C1 segment of cervical spinal cord (tissue), 14 donors: ENCODE measurements at places on chromosomes 16 and 17.
A peak's percentile ranks its signal among the peaks of the same experiment; 100 is the strongest.

DNA sequence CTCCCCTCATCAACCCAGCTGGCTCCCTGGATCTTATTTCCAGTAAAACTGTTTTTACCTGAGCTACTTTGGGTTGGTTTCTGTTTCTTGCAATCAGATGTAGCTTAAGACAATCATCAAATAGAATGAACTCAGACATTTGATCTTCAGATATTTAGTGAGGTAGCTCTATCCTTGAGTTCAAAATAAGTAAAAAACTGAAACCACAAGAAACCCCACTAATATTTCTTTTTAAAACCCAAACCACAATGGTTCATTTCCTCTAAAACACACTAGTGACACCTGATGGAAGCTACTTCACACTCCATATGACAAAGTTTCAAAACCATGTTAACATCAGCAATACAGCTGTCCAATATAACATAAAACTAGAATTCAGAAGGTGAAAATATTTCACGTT, 37.8 kb downstream of the CACNG1 start:
- DNase-seq: no peak

DNA sequence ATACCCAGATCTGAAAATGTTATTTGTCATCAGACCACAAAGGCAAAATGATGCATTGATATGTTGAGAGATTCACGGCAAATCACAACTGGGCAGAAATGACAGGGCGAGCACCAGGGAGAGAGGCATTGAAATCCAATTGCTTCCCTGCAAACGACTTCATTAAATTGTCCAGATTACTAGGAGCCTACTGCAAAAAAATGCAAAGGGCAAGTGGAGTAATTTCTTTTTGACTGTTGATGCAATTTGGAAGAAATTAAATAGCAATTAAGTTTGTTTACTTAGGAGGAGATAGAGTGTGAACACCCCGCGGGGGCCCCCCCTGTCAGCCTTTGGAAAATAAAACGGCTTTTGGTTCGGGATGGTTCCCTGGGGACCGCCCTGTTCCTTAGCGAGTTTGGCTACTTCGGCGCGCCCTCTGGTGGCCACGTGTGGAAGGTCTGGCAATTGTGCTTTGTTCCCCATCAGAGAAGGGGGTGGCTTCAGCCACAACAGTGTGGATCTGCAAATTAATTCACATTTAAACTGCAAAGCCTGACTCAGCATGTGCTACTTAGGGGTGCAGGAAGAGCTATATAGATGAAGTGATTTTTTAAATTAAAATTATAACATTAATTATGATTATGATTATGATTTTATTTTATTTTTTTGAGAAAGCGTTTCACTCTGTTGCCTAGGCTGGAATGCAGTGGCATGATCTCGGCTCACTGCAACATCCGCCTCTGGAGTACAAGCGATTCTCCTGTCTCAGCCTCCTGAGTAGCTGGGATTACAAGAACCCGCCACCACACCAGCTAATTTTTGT, 14.5 kb upstream of the TMC7 start:
- DNase-seq: peak; percentile 11

DNA sequence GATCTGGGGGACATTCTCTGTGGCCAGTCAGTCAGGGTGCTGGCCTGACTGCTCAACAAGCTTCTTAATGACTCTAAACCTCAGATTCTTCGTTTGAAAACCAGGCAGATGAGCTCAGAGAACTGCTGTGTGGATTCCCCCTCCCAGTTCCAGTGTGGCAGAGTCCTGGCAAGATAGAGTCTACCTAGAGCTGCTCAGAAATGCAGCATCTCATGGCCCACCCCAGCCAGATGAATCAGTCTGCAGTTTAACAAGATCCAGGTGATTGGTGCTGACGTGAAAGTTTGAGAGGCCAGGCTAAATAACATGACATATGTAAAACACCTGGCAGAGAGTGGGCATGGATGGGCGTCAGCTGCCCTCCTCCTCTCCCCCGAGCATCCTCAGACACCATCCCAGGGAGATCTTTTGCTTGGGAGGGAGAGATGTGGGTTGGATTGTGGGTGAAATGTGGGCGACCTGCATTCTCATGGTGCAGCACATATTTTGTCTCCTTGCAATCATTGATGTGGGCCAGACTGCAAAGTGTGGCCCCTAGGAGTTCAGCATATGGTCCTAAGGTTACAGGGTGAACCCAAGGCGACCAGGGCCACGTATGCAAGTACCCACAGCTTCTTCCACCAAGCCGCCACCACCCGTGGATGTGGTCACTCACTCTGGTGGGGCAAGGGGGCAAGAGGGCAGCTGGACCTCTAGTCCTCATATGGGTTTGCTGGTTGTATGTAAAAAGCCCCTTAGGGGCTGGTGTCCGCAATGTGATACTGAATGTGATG, 19.5 kb downstream of the SOCS3 start:
- no peak for DNase-seq

DNA sequence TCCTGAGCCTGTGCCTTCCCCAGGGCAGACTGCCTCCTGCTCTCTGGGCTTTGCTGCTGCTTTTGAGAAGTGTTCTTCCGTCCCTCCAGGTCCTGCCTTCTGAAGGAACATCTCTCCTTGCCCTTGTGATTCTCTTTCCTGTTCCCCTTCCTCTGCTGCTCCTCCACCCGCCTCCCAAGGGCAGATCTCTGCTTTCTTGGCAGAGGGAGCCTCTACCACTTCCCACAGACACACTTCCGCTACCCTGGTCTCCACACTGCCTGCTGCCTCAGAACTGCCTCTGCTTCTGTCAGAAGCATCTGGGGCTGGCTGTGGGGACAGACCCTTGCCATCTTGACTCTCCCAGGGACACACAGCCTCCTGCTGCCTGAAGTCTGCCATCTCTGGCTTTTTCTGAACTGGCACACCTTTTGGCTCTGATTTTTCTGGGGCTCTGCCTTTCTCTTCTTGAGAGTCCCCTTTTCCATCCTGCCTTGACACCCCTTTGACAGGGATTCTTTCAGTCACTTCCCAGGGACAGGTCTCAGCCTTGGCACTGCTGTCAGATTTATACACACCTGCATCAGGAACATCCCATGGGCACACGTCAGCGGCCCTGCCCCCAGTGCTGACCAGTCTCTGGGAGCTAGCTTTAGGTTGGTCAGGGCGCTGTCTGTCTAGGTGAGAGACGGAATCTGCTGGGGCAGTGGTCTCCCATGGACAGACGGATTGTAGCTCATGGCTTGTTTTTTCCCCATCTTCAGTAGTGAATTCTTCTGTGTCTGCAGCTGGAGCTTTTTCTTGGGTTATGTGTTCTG, 16.6 kb downstream of the GPR179 start:
- DNase-seq: no peak

DNA sequence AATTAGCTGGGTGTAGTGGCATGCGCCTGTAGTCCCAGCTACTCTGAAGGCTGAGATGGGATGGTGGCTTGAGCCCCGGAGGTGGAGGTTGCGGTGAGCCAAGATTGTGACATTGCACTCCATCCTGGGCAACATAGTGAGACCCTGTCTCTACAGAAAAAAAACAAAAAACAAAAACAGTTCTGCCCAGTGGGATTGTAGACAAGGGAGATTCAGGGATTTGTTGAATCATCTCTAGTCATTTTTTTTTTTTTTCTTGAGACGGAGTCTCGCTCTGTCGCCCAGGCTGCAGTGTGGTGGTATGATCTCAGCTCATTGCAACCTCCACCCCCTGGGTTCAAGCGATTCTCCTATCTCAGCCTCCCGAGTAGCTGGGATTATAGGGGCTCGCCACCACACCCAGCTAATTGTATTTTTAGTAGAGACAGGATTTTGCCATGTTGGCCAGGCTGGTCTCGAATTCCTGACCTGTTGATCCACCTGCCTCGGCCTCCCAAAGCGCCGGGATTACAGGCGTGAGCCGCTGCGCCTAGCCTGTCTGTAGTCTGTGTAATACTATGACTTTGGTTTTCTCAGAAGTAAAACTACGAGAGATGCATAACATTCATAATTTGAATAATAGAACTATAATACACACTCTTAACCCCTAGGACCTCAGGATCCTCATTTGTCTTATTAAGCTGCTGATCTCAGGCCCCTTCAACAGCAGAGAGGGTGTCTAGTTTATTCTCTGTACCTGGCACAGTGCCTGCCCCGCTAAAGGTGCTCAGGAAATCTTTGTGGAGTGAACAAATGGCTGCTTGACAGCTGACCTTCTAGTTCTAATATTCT, 1.4 kb downstream of the TEN1 start:
- no peak for DNase-seq

GRCh38 chr16:56600398-56600999, 7.9 kb upstream of the MT2A start:
- DNase-seq: peak; percentile 50

DNA sequence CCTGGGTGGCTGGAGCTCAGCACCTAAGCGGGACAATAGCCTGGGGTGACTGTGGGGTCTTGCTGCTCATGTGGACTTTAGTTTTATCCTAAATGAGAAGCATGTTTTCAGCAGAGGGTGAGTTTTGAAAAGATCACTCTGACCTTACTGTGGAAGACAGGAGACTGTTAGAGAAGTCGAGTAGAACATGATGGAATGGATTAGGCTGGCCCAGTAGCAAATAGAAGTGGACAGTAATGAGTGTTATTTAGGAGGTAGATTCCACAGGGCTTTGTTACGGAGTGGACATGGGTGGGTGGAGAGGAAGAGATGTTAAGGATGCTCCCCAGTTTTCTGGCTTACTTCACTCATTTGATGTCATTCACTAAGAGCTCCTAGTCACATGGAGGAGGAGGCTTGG, 73.3 kb upstream of the TBX2 start:
- no peak for DNase-seq

DNA sequence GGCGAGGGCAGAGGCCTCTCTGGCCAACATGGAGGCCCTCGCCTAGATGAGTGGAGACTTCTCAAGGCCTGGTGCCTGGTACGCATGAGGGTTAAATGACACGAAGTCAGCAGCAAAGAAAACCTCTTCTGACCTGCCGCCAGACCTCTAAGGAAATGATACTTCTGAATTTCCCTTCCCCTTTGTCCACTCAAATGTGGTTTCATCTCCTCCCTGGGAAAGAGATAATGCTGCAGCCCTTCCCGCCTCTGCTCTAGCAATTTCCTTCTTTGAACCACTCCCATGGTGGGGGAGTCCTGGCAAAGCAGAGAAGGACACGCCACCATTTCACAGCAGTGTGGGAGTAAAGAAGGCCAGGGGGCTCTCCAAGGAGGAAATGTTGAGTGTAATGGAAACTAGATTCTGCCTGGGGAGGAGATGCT, 65.7 kb upstream of the BCAR1 start:
- no peak for DNase-seq

- DNase-seq: no peak
Measured at GRCh38 chr16:1580956-1581355, 30.9 kb downstream of the IFT140 start.

DNA sequence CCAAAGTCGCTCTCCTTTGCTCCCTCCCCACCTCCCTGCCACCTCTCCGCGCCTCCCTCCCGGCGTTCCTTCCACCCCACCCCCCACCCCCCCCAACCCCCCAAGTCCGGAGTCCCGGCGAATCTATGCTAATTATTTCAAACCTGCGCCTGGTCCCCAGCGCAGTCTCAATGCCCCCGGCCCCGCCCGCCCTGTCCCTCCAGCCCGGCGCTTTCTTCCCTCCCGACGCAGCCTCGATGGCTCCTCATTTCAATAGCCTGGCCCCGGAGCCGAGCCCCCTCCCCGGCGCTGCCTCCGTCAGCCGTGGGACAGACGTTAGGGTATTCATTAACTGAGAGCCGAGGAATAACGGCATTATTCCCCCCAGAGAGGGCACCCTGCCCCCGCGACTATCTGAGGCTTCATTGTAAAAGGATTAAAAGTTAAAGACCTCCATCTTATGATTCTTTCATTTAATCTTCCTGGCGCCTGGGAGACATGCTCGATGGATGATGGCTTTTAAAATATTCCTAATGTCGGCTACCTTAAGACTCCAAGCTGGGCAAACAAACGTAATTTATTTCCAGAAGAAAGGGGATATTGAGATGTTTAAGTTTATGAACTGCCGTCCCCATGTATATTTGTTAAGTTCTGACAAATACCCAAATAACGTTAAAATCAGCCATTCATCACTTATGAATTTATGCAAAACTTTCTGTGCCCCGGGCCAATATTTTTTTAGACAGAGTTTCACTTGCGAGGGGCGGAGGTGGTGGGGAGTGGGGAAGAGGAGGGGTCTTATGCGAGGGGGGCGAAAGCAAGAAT, 3.4 kb downstream of the NOG start:
- no peak for DNase-seq

DNA sequence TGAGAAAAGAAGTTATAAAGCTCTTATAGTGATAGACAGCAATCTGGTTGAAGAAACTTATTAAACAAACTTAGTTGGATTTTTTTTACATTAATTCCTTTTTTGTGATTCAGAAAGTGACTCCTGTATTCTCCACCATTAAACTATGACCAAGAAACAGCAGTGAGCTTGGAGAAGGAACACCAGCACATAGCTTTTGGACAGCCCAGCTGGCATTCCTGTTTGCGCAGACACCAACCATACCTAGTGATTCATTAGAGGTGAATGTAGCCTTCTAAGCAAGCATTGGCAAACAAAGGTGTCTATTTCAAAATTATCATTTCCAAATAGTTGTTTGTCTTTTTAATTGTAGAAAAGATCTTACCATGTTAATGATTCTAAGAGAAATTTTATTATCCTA, 94.4 kb downstream of the STXBP4 start:
- no peak for DNase-seq

DNA sequence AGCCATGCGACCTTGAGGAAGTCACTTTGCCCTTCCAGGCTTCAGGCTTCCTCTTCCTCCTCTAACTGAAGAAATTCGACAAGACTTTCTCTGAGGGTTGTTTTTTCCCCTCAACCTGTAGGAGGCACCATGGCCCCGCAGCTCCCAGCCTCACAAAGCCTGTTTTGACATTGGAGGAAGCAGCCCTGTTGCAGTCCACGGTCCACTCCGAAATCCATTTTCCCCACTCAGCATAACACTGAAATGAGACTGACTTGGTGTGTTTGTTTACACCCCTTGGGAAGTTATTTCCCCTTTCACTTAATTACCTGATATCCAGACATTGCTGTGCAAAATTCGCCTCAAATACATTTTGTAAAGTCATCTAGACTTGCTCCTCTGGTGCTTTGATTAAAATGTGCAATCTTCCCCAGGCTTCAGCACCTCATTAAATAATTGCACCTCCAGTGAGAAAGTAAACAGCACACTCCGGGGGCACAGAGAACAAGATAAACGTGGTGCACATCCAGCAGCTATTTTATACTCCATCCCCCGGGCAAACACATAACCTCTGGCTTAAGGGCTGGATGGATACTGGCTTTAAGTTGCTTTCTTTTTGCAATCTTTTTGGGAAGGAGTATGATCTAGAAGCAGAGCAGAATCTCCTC, 41.4 kb upstream of the PIRT start:
- peak; percentile 8 for DNase-seq

DNA sequence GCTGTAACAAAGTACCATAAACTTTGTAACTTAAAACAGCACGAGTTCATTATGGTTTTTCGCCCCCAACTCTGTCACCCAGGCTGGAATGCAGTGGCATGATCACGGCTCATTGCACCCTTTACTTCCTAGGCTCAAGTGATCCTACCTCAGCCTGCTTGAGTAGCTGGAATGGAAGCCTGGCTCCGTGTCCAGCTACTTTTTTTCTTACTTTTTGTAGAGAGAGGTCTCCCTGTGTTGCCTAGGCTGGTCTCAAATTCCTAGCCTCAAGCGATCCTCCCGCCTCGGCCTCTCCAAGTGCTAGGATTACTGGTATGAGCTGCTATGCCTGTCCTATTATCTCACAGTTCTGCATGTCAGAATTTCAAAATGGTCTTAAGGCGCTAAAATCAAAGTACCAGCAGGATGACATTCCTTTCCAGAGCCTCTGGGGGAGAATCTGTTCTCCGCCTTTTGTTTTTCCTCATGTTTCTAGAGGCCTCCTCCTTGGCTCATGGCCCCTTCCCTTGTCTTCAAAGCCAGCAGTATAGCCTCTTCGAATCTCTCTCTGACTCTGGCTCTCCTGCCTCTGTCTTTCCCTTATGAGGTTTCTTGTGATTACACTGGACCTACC, 10.1 kb upstream of the PRM1 start:
- DNase-seq: no peak

GRCh38 chr16:87074641-87075318, 242.4 kb downstream of the C16orf95 start:
- no peak for DNase-seq
